Type B pancreatic cell (in vitro differentiated cells): ENCODE measurements at places on chromosomes 13 and 19.

DNA sequence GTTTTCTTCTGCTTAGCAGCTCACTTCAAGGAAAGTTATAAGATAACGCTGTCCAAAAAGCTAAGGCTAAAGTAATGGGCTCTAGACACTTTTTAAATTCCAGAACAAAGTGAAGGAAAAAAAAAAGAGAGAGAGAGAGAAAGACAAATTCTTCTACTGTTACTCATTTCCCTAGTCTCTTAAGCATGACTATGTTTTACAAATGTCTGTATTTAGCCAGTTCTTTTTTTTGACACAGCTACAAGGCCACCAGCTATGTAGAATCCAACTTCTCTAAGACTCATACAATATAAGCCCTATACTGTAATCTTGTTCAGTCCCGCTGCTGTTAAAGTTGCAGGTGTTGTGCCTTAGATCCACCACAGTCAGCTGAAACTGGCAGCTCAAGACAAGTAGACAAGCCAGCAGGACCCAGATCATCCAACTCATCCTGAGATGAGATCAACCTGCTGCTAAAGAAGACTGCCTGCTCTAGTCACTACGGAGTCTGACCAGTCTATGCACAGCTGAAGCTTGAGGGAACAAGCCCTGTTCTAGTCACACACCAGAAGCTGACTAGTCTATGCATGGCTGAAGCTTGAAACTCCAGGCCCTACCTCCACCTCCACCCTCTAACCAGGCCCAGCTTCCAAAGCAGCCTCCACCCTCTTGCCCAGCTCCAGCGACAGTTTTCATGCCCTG, 10.3 kb upstream of the ZNF83 start:
- DNase-seq: no peak

DNA sequence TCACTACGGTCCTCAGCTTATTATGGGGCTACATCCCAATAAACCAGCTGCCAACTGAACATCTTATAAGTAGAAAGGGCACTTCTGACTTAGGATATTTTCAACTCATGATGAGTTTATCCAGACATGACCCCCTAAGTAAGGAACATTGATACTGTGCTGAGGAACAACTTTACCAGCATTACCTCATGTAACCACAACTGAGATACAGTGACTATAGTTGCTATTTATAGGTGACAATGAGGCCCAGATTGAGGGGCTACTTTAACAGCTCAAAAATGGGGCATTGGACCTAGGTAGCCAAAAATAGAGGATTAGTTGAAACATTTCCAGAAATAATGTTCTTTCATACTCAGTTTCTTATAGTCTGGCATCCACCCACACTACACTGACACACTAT, 26.8 kb downstream of the SKA3 start:
- no peak for DNase-seq

- DNase-seq: no peak
These were observed 33.0 kb downstream of the FGF9 start for GRCh38 chr13:21703846-21704245.

- DNase-seq: no peak
These were observed 870.8 kb upstream of the SPRY2 start for GRCh38 chr13:81211713-81212112.

GRCh38 chr13:27794921-27795717, 2.8 kb downstream of the GSX1 start:
- DNase-seq: no peak

DNA sequence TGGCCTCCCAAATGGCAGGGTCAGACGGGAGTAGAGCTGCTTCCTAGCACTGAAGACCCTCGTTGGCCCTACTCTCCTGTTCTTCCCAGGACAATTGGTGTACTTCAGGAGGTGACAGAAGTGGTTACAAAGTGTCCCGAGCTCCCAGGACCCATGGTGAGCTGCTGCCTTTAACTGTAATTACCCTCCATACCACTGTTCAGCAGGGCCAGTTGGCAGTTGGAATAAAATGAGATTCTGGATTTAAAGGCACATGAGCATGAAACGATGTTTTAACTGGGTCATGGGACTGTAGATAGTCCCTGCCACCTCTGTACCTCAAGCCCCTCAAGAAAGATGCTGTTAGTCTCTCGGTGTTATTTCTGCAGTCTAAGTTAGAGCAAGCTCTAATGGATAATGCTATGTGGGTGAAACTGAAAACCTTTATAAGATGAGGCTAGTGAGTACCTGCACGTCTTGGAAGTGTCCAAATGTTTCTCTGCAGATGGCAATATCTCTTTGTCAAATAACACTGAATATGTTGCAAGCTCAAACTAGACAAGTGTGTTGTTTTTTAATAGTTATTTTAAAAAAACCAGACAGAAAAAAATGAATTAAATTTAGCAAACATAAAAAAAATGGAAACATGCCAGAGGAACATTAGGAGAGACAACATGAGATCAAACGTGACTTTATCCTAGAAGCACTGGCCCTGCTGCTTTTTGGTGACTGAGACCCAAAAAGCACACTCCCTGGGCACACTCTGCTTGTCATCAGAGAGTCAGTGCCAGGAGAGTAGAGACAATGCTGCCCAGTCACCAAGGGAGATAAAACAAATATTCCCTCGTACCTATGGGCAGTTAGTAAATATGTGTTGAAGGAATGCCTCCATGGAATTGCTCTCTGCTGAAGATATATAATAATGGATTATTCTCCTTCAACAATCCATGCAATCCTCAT, 266.3 kb downstream of the LMO7 start:
- no peak for DNase-seq

- DNase-seq: no peak
These were observed 1.5 kb upstream of the PNPLA6 start for GRCh38 chr19:7533925-7534480.

DNA sequence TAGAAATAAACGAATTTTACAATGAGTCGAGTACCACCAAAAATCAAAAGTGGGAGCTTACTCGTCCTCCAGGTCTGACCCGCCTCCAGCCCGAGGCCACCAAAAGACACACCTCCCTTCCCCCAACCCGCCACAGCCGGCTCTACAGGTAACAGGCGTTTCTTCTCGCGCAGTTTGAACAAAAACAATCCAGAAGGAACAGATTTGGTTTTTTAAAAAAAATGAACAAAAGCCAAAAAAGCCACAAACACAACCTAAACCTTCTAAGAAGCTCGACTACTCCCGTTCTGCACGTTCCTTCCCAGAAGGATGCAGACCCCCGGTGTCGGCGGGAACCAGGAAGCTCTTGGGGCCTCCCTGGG, 671 bp downstream of the ZDHHC20 start:
- no peak for DNase-seq

GRCh38 chr19:45473682-45474605, 6.1 kb downstream of the FOSB start:
- no peak for DNase-seq

DNA sequence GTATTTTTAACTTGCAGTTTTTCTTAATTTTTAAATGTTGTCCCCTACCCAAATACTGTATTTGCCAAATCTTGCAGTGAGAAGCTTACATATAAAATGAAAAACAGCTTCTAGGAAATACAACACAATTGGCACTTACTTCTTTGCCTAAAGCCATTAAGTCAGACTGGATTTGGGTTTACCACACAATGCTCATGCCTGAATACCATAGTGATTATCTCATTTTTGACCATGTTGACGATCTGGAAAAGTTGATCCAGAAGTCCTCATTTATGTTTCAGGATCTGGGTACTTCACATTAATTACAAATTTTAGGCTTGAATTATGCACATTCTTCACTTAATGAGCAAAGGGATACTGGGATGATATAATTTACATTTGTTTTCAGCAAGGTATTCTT, 2.4 kb downstream of the RNF6 start:
- no peak for DNase-seq

DNA sequence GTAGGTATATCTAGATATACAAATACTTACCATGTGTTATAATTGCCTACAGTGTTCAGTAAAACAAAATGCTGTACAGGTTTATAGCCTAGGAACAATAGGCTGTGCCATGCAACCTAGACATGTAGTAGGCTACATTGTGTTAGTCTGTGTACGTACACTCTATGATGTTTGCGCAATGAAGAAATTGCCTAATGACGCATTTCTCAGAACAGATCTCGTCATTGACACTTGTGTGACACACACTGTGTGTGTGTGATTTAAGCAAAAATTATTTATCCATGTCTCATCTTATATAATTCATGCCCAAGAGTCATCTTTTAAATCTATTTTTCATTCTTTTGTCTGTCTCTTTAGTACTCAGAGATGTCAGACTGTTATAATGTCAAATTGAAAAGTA, 1888.8 kb upstream of the PCDH20 start:
- no peak for DNase-seq

GRCh38 chr19:15812060-15812722, 3.3 kb downstream of the OR10H1 start:
- no peak for DNase-seq

DNA sequence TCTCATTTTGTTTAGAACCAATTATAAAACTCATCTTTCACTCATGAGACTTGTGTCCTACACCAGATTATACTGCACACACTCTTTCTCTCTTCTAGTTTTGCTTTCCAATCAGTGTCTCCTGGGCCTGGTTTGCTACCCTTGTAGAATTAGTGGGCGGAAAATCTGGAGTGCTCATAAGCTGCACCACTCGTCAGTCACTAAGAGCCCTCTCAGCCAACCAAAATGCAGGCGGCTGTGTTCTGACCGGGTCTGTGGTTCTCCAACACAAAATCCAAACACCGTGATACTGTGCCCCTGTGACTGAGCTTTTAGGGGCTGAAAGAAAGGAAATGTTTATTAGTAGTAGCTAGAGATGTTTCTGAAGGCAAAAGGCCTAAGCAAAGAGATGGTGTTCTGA, 83.7 kb upstream of the OBI1 start:
- DNase-seq: no peak

GRCh38 chr13:31349156-31349555, 149.4 kb downstream of the B3GLCT start:
- no peak for DNase-seq

GRCh38 chr13:67094952-67095351, 135.2 kb downstream of the PCDH9 start:
- no peak for DNase-seq

DNA sequence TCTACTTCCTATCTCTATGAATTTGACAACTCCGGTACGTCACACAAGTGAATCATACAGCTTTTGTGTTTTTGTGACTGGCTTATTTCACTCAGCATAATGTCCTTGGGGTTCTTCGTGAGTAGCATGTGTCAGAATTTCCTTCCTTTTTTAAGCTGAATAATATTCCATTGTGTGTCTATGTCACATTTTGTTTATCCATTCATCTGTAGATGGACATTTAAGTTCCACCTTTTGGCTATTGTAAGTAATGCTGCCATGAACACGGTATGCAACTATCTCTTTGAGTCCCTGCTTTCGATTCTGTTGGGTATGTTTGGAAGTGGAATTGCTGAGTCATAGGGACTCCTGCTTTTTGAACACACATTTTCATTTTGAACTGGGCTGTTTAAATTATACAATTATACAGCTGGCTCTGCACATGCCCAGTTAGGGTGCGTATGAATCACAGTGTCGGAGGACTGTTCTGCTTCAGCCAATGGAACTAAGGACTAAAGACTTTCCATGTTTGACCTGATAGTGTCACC, 43.0 kb upstream of the C13orf42 start:
- no peak for DNase-seq

DNA sequence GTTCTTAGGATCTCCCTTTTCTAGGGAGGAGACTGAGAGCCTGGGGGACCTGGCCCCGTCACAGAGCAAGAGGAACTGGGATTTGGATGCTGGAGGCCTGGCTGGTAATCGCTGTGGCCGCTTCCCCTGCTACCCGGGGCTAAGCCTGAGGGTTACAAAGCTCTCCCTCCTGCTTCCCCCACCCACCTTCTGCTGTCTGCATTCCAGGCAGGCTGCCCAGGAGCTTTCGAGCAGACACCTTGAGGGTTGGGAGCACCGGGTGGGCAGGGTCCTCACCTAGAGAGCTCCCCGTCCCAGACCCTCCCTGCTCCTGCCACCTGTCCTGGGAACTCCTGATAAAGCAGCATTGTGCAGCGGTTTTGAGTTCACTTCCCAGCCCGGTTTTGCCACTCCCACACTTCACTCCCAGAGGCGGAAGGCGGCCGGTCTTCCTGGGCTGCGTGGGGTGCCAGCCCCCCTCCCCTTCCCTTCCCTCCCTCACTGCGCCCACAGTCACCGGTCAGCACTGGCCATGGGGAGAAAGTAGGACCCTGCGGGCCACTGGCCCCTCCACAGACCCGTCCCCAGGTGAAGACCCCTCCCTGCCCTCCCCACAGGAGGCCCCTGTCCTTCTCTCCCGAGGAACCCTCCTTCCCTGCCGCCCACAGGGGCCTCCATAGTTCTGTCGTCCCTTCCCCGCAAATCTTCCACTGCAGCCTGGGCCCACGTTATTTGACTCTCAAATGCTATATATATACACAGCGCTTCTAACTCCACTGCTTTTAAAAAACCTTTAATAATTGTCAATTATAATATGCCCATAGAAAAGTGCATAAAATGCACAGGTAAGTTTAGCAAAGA, 8.1 kb downstream of the PAK4 start:
- DNase-seq: peak; percentile 65

GRCh38 chr19:28949535-28949934, 263.4 kb downstream of the UQCRFS1 start:
- no peak for DNase-seq

DNA sequence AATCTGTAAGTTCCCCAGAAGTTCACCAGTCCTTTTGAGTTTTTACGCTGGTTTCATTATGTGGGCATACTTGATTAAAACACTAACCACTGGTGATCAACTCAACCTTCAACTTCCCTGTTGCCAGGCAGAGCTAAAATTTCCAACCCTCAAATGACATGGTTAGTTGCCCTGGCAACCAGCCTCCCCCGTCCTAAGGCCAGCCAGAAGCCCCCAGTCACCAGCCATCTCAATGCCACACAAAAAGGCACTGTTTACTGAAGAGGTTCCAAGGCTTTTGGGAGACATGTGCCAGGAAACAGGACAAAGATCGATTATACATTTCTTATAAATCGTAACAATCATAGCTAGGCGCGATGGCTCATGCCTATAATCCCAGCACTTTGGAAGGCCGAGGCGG, 1.6 kb downstream of the ZNF649 start:
- no peak for DNase-seq

DNA sequence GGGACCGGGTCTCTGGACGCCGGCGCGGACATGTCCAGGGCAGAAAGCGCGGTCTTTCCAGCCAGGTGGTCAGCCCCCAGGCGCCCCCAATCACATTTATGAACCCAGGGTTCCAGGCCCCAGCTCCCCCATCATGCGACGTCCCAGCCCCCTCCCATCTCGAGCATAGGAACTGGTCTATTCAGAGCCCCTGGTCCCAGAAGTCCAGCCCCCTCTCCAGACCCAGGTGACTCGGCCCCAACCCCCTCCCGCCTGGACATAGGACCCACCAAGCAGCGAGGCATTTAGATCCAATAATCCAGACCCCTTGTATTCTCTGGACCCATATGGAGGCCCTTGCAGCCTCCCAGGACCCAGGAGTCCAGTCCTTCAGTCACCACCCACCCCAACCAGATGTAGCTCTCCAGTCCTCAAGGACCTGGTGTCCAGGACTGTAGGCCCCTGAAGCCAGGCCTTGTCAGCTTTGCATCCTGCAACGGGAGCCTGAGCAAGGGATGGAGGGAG, 501 bp downstream of the APLP1 start:
- DNase-seq: no peak

DNA sequence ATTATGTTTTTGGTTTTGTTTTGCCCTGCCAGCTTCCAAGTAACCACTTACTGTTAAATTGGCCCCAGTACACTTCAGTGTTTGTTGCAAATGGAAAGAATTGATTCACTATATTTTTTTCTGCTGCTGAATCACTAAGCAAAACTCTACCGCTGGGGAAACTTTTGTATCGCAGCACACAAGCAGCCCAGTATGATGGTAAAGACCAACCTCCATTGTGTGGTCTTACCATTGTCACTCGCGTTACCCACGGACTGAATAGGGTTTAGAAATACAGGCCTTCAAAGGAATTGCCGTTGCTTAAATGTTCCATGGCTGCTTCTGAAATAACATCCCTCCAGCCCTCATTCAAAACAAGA, 7.9 kb downstream of the SPATA13 start:
- DNase-seq: no peak

- no peak for DNase-seq
These were observed 6.2 kb upstream of the SMG9 start for GRCh38 chr19:43760941-43761340.
